Sigmoid colon (tissue), 7 donors: ENCODE measurements at places on chromosomes 5 and 9. TPM values are rescaled to one million over a fixed set of nuclear protein-coding genes. Genes with fewer than 3 reads are reported as not detected.

DNA sequence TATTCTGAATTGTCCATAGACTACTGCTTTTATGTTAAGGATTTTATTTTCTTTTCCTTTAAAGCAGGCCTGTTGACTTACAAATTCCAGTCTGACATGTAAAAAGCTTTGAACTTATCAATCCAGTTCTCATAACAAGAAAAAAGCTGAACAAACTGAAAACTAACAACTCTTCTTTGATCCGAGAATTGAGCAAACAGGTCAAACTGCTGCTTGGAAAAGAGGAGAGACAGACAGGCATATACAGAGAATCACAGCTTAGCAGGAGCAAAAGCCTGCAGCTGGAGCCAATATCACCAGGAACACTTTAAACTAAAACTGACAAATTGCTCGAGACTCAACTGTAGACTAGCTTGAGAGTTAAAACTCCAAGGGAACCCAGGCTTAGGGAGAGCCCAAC lies 85.8 kb downstream of the HINT1 start:
- H3K27ac ChIP-seq = no peak overlapping the region
- DNase-seq = no peak
- H3K27me3 ChIP-seq = no peaks in the 10 kb centered on the region
- no peaks in the 10 kb centered on the region for H3K36me3 ChIP-seq
- H3K4me3 ChIP-seq = no peak overlapping the region

GRCh38 chr9:125904155-125904851 lies 157.1 kb downstream of the PBX3 start:
- peak overlapping the region; percentile 53 for H3K27ac ChIP-seq
- DNase-seq = no peak
- peaks cover 81% of the 10 kb centered on the region for H3K4me1 ChIP-seq

DNA sequence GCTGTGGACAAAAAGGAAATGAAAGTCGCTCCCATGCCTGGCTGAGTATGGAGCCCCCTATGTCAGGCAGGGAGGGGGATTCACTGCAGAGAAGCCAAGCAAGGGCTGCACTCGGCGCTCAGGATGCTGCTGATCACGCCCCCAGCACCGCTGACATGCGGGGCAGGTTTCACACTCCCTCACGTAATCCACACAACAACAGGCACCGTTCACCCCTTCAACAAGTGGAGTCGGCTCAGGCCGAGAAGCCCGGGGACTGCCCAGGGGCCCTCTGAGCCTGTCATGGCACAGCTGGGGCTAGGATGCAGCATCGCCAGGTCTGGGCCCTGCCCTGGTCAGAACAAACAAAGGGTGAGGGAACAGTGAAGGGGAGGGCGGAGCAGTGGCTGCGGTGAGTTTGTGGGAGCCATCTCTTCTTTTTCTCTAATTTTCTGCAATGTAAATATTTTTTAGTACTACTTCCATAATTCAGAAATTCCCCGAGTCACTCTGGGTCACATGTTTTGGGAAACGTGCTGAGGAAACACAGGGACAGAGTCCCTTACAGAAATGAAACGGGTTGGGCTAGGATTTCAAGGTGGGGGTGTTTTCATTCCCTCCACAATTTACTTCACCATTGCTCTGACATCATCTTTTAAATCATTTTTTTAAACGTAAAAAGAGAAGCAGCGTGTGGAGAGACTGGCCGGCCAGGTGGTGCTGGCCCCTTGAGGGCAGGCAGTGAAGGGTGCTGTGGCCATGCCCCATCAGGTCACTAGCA lies 49.8 kb downstream of the PRRT1B start:
- H3K27me3 ChIP-seq = no peaks in the 10 kb centered on the region
- no peak overlapping the region for H3K4me3 ChIP-seq
- no peak for DNase-seq
- H3K27ac ChIP-seq = no peak overlapping the region
- no peaks in the 10 kb centered on the region for H3K4me1 ChIP-seq

DNA sequence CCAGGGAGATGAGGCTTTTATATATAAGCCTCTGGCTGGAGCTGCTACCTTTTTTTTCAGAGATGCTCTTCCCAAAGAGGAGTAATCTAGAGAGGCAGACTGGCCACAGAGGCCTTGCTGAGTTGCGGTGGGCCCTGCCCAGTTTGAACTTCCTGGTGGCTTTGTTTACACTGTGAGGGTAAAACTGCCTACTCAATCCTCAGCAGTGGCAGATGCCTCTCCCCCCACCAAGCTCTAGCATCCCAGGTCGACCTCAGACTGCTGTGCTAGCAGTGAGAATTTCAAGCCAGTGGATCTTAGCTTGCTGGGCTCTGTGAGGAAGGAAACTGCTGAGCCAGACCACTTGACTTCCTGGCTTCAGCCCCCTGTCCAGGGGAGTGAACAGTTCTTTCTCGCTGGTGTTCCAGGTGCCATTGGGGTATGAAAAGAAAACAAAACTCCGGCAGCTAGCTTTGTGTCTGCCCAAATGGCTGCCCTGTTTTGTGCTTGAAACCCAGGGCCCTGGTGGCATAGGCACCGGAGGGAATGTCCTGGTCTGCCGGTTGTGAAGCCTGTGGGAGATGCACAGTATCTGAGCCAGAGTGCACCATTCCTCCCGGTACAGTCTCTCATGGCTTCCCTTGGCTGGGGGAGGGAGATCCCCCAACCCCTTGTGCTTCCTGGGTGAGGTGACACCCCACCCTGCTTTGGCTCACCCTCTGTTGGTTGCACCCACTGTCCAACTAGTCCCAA lies 219.5 kb upstream of the IZUMO3 start:
- H3K27ac ChIP-seq = no peak overlapping the region
- no peak for DNase-seq
- H3K36me3 ChIP-seq = no peaks in the 10 kb centered on the region
- no peaks in the 10 kb centered on the region for H3K4me1 ChIP-seq
- H3K27me3 ChIP-seq = no peaks in the 10 kb centered on the region
- H3K4me3 ChIP-seq = no peak overlapping the region

The HAPLN1 gene
- under 0.01 TPM for total RNA-seq

DNA sequence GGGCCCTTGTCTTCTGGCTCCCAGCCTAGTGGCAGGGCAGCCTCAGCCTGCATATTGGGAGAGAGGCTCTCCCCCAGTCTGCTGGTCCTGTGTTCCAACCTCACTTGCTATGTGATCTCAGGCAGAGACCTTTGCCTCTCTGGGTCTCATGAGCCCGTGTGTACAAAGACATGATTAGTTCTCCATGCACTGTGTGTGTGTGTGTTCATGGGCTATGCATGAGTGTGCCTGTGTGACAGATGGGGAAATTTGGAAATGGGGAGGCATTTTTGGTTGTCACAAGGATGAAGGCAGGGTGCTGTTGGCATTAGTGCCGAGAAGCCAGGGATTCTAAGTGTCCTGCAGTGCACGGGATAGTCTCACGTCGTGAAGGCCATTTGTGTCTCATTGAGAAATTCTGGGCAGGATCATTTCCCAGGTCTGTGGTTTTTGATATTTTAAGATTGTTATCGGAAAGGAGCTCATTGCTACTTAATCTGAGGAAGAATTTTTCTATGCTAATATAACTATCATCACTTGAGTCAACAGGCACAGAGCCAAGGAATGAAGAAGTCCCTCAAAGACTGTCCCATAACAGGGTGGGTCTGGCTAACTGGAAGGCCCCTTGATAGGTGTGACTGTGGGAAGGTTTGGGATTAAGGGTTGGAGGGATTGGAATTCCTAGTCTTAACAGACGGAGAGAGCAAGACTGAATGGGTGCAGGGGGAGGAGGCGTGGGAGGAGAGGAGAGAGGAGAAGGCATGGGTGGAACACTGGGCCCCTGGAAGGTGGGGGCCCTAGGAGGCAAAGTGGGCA lies 168.5 kb downstream of the RGS3 start:
- H3K4me1 ChIP-seq = peaks cover 8% of the 10 kb centered on the region
- H3K36me3 ChIP-seq = no peaks in the 10 kb centered on the region
- H3K27me3 ChIP-seq = no peaks in the 10 kb centered on the region
- H3K4me3 ChIP-seq = no peak overlapping the region
- DNase-seq = peak; percentile 21

DNA sequence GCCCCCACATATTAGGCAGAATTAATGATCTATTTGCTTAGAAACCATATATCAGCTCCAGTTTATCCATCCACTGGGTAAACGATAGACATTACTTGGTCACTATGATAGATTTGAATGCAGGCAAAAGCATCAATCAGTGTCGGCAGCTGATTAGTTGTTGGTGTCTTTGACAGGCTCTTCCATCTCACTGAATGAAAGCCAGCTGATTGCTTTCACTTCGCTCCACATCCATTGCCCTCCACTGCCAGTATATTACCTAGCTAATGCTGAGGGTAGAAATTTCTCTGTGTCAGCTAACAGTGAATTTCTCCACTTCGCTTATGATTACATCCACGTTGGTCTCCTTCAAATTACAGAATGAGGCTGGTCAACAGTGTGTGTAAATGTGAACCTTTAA lies 821.3 kb upstream of the TYRP1 start:
- H3K4me1 ChIP-seq = no peaks in the 10 kb centered on the region
- DNase-seq = no peak
- H3K27me3 ChIP-seq = no peaks in the 10 kb centered on the region
- no peak overlapping the region for H3K27ac ChIP-seq
- no peaks in the 10 kb centered on the region for H3K36me3 ChIP-seq
- H3K4me3 ChIP-seq = no peak overlapping the region

DNA sequence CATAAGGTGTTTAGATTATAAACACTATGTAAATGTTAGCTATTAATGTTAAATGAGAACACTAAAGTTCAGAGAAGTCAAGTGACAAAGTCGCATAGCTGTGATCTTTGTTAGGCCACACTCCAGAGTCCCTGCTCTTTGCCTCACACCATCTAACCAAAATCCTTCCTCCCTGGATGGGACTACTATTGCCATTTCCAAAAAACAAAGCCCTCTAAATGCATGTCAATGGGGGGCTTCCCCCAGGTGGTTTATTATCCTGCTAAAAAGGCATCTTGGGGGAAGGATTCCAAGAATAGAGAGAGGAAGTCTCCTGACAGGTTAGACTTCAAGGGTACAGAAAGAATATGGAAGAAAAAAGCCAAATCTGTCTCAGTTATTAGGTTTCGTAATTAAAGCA lies 10.4 kb downstream of the NR6A1 start:
- H3K27me3 ChIP-seq = peaks cover 95% of the 10 kb centered on the region
- H3K36me3 ChIP-seq = no peaks in the 10 kb centered on the region
- H3K4me3 ChIP-seq = no peak overlapping the region
- DNase-seq = no peak
- no peaks in the 10 kb centered on the region for H3K4me1 ChIP-seq

DNA sequence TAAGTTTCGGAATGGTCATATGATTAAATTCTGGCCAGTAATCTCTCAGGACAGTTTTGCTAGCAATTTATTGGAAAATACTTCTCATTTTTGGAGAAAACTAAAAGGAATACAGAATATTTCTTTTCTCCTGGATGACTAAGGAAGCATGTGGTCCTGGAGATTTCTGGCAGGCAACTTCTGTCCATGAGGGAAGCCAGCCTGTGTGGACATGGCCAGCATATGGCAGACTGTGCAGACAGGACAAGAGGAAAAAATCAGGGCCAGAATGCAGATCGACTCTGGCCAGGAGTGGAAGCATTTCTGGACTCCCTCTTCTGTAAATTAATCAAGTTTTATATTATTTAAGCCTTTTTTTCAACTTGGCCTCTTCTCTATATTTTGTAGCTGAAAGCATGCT lies 100.4 kb upstream of the CDH18 start:
- no peak for DNase-seq
- no peaks in the 10 kb centered on the region for H3K27me3 ChIP-seq
- no peaks in the 10 kb centered on the region for H3K4me1 ChIP-seq

DNA sequence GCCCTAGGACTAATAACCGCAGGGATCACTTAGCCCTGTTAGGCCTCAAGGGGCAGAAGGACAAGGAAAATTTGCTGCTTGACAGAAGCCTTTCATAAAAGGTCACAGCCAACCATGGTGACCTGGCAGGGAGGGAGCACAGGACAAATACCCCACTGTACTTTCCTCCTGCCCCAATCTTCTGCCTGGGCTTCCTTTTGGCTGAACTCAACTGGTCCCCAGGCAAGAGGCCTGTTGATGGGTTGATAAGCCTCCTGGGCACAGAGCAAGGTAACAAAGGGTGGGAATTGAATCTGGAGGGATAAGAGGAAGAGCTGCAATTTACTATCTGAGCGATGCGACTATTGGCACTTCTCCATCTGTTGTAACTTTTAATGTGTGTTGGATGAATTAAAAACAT lies 392.9 kb downstream of the RASEF start:
- H3K36me3 ChIP-seq = no peaks in the 10 kb centered on the region
- DNase-seq = no peak
- no peak overlapping the region for H3K27ac ChIP-seq
- no peaks in the 10 kb centered on the region for H3K4me1 ChIP-seq
- H3K4me3 ChIP-seq = no peak overlapping the region
- H3K27me3 ChIP-seq = no peaks in the 10 kb centered on the region

The ENTREP1 gene
- total RNA-seq = 81.9 TPM

The MLANA gene
- not detected for total RNA-seq

The MCTP1 gene
- 12.5 TPM for total RNA-seq

GRCh38 chr9:119905724-119906123 lies 536.5 kb upstream of the BRINP1 start:
- no peak for DNase-seq
- no peaks in the 10 kb centered on the region for H3K36me3 ChIP-seq
- no peak overlapping the region for H3K4me3 ChIP-seq

GRCh38 chr9:86263876-86264275 lies 4.4 kb upstream of the C9orf153 start:
- no peak for DNase-seq
- no peak overlapping the region for H3K27ac ChIP-seq
- H3K36me3 ChIP-seq = peaks cover 11% of the 10 kb centered on the region
- no peak overlapping the region for H3K4me3 ChIP-seq
- H3K27me3 ChIP-seq = no peaks in the 10 kb centered on the region

GRCh38 chr9:88531920-88532698 lies 2.9 kb upstream of the NXNL2 start:
- no peaks in the 10 kb centered on the region for H3K36me3 ChIP-seq
- H3K27me3 ChIP-seq = peaks cover 7% of the 10 kb centered on the region
- H3K4me1 ChIP-seq = peaks cover 34% of the 10 kb centered on the region
- no peak overlapping the region for H3K4me3 ChIP-seq
- no peak overlapping the region for H3K27ac ChIP-seq

GRCh38 chr5:168282120-168282519 lies 9.3 kb upstream of the WWC1 start:
- no peak for DNase-seq
- H3K27me3 ChIP-seq = no peaks in the 10 kb centered on the region
- no peaks in the 10 kb centered on the region for H3K4me1 ChIP-seq

The CERCAM gene
- 18.2 TPM for total RNA-seq

- H3K27ac ChIP-seq = no peak overlapping the region
- H3K27me3 ChIP-seq = no peaks in the 10 kb centered on the region
- no peak for DNase-seq
- H3K4me3 ChIP-seq = no peak overlapping the region
- no peaks in the 10 kb centered on the region for H3K36me3 ChIP-seq
These were observed 60.5 kb downstream of the CDC42SE2 start for GRCh38 chr5:131324303-131324702.
